ENCODE measurements at places on chromosomes 4 and X.

DNA sequence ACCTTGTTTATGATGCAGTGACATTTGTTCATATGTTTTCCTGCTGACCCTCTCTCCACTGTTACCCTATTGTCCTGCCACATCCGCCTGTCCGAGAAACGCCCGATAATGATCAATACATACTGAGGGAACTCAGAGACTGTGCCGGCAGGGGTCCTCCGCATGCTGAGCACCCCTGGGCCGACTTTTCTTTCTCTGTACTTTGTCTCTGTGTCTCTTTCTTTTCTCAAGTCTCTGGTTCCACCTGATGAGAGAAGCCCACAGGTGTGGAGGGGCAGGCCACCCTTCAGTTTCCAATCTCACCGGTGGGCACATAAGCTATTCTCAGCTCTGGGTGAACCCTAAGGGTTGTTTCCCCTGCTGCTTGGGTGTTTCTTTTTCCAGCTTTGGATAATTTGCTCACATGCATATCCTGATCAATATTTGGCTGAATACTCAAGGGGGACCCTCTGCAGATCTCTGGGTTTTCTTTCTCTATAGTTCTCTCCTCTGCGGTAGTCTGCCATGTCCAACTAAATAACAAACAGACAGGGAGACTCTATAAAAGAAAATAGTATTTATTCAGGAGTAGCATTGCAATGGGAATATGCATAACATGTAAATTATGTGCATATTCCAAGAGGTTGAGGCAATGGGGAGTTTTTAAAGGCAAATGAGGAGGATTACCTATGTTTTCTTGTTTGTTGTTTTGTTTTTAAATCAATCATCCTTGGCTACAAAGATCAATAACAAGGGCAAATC lies 97.2 kb downstream of the CEP44 start:
- no peak for DNase-seq

- no peak for DNase-seq
Measured at GRCh38 chrX:30150196-30150895, 65.0 kb upstream of the MAGEB2 start.

- no peak for DNase-seq
Measured at GRCh38 chr4:145011636-145012035, 86.4 kb downstream of the ANAPC10 start.

- DNase-seq = no peak
Measured at GRCh38 chrX:40318076-40318475, 220.3 kb upstream of the BCOR start.

GRCh38 chr4:7199771-7200441 lies 7.6 kb downstream of the SORCS2 start:
- no peak for DNase-seq

DNA sequence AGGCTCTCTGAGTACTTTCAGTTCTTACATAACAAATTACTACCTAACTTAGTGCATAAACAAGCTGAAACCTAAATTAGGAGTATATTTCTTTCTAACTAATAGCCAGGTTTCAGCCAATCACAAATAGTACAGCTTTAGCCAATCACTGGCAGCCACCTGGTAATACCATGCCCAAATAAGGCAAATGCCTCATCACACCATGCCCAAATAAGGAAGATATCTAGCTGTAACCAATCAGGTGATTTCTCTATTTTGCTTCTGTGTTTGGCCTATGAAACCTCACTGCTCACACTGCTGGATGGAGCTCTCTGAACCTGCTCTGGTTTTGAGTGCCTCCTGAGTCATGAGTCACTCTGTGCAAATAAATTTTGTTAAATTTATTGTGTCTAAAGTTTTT lies 113.5 kb downstream of the DDIT4L start:
- no peak for DNase-seq

GRCh38 chrX:127877318-127877717 lies 174.9 kb downstream of the ACTRT1 start:
- DNase-seq = no peak

DNA sequence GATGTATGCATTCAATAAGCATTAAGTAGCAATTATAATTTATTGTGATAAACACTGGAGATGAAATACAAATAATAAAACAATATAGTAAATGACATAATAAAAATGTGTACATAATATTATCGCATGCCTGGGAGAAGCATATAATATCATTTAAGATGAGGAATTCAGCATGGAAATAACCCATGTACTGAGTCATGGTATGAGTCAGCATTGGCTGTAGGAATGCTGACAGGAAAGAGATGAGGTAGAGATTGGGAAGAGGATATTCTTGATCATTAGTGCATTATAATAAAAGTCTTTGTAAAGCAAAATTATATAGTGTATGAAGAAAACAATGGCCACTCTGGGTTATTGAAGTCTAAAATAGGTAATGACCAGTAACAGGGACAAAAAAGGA lies 82.8 kb downstream of the MAGEB10 start:
- DNase-seq = no peak

- no peak for DNase-seq
Measured at GRCh38 chr4:83560523-83560922, 24.6 kb downstream of the GPAT3 start.

GRCh38 chrX:49292400-49293362 lies 10.8 kb upstream of the GAGE10 start:
- DNase-seq = no peak

GRCh38 chrX:144293229-144293628 lies 409.4 kb downstream of the UBE2NL start:
- DNase-seq = no peak

DNA sequence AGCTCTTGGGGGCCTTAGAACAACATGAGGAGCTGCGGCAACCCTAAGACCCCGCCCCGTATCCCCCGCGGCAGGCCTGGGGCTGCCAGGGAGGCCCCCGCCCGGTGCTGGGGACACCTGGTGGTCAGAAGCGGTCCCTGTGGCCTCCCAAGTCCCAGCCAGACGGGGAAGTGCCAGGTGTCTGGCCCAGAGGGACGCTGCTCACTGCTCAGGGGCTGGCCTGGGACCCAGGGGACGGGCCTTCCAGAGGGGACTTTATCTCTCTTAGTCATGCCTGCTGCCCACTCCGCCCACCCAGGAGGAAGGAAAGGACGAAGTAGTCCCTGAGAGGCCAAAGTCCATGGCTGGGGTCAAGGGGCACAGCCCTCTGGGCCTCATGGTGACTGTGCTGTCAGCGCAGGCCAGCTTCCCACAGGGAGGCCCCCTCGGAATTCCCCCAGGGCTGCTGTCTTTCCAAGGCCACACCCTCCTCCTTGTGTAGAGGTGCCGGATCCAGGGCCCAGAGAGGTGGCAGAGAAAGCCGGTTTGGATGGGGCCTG lies 31.0 kb upstream of the HTRA3 start:
- no peak for DNase-seq

DNA sequence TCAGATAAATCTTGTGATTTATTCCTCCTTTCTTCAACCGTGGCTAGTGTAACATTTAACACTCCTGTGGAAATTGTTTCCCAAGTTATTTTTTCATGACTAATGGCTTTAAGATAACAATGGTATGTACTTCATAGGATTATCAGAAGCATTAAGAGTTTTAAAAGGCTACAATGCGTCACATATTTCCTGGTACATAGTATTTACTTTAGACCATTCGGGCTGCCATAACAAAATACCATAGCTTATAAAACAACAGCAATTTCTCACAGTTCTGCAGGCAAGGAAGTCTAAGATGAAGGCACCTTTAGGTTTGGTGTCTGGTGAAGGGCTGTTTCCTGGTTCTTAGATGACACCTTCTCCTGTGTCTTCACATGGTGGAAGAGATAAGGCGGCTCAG lies 158.6 kb downstream of the PAPSS1 start:
- no peak for DNase-seq

GRCh38 chr4:75995727-75996126 lies 5.0 kb upstream of the SDAD1 start:
- no peak for DNase-seq

- no peak for DNase-seq
Measured at GRCh38 chr4:142353149-142353738, 492.9 kb downstream of the INPP4B start.

GRCh38 chr4:56786955-56787354 lies 34.5 kb downstream of the SPINK2 start:
- no peak for DNase-seq

DNA sequence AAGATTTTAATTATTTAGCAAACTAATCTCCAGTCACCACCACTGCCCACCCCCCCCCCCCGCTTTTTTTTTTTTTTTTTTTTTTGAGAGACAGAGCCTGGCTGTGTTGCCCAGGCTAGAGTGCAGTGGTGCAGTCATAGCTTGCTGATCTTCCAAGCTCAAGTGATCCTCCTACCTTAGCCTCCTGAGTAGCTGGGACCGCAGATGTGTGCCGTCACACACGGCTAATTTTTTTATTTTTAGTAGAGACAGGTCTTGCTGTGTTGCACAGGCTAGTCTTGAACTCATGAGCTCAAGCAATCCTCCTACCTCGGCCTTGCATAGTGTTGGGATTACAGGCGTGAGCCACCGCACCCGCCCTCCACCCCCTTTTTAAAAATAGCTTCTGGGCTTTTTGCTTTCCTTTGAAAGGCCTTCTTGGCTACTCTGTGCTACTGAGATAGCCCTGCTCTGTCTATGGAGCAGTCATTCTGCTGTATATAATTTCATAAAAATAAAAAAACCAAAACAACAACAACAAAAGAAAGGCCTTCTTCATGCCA lies 18.7 kb downstream of the TXLNG start:
- DNase-seq = no peak

- DNase-seq = no peak
Measured at GRCh38 chrX:19897091-19897490, 9.7 kb upstream of the SH3KBP1 start.

- no peak for DNase-seq
Measured at GRCh38 chrX:151336809-151337208, 60.2 kb upstream of the VMA21 start.

DNA sequence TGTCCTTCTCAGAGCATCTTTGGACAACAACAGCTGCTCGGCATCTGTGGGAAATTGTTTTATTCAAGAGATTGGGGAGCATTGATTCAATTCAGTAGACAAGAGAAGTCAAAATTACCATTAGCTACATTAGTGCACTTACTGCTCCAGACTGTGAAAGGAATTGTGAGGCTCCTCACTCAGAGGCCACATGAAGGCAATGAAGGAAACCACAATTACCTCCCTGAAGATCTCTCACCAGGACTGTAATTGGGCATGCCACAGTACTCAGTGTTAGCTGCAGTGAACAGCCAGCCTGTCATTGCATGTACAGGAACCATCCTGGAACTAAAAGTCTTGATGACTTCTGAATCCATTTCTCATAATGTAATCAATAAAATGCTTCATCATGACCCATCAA lies 144.8 kb downstream of the PPA2 start:
- DNase-seq = no peak

- no peak for DNase-seq
Measured at GRCh38 chr4:75714011-75714410, 10.4 kb upstream of the USO1 start.

DNA sequence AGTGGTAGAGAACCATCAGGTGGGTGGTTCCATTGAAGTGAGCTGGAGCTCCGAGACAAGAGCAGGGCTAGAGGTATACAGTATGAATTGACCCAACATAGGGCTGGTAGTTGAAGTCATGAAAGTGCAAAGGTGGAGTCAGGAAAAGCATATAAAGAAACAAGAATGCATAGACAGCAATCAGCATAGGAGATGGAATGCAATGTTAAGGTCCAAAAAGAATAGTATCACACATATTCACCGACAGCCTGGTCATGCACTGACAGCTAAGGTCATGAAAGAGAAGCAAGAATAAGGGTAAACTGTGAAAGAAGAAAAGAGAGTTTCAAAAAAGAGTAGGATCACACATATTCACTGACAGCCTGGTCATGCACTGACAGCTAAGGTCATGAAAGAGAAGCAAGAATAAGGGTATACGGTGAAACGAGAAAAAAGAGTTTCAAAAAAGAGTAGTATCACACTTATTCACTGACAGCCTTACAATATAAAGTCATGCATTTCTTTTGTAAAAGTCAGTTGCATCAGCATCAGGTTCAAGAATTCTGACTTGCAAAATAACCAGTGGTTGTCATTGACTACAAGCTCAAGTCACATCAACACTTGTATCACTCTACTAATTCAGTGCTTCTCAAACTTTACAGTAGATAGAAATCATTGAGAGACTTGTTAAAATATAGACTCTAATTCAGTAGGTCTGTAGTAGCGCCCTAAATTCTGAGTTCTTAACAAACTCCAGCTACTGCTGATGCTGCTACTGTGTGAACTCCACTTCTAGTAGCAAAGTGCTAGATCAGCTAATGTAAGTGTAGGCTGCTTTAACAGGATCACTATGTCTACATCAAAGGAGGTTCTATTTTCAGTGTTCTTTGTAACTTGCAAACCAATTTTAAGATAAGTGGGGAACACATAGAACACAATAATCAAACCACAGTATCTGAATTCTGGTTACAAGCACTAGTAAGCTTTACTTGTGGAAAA lies 221.9 kb downstream of the PDGFC start:
- DNase-seq = no peak

- no peak for DNase-seq
Measured at GRCh38 chr4:44661940-44662622, 10.7 kb upstream of the YIPF7 start.

DNA sequence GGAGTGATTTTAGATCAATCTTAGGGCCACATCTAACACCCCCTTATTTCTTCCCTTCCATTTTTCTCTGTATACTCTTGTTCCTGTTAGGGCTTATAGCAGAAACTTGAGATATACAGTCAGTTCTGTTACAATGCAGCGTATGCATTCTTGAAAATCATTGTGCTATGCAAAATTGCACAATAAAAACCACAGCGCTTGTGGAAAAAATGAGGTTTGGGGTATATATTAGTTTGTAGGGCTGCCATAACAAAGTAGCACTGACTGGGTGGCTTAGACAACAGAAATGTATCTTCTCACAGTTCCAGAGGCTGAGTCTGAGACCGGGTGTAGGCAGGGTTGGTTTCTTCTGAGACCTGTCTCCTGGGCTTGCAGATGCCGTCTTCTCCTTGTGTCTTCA lies 59.0 kb downstream of the WWC2 start:
- DNase-seq = no peak

GRCh38 chr4:39044956-39045826 lies 13.0 kb upstream of the TMEM156 start:
- no peak for DNase-seq

DNA sequence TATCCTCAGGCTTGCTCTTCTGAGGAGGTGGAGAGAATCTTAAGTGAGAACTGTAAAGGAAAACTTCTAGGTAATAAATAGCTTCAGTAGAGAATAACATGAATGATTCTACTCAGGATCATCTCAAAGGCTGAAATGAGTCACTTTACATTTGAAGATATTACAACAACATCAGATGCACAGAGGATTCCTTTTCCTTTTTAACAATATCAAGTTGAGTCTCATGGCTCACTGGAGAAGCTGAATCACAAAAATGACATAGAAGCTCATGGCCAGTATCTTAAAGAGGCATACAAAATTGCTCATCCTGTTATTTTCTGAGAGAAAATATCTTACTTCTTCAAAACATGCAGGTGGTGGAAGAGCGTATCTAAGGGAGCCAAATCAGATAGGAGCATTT lies 72.5 kb upstream of the EMCN start:
- no peak for DNase-seq

DNA sequence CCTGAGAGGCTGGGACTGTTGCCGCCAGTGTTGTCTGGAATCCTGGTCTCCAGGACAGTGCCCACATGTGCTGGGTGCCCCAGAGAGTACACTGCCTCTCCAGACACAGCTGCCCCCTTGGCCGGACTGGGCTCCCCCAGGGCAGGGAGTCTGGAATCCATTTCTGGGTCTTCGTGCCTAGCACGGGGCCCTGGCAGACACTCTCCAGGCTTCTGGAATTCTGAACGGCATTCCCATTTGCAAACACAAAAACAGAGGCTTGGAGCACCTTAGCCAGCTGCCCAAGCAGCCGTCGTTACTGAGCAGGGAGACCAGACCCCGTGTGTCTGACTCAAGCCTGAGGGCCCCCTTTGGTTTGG lies 20.8 kb downstream of the HMX1 start:
- no peak for DNase-seq
